ENCODE measurements at places on chromosomes 16 and 17.

DNA sequence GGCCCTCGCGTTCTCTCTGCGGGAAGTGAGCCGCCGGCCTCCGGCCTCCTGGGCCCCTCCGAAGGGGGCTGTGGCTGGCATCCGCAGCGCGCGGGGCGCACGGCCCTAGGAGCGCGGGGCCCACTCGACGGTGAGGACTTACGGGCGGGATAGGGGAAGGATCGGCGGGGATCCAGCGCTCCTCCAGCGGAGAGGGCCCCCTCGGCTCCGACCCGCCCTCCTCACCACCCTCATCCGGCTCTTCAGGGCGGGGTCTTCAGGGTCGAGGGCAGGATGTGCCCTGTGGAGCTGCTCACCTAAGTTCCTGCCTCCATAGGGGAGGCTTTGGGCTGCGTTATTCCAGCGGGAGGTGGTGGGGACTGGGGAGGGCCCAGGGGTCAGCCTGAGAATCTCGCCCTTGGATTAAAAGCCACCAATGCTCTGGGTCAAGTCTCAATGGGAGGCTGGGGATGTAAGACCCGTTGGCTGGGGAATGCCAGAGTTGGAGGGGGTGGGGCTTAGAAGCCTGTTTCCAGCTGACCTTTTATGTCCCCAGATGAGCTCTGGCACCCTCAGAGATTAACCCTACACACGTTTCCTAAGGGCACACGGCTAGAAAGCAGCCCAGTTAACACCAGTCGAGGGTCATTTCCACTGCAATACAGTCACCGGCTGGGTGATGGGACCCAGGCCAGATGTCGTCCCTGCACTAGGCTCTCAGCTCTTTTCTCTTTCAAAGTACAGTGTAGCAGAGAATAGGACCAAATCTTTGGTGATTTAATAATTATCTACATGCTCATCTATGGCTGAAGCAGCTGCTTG is 13.4 kb downstream of the TBX2 start:
- DNase-seq, result no peak

DNA sequence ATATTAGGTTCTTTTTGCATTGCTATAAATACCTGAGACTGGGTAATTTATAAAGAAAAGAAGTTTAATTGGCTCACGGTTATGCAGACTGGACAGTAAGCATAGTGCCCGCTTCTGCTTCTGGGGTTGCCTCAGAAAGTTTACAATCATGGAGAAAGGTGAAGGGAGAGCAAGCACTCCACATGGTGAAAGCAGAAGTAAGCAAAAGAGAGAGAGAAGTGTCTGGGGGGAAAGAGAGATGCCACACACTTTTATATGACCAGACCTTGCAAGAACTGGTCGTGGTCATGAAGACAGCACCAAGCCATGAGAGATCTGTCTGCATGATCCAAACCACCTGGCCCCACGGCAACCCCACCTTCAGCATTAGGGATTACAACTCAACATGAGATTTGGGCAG is 45.4 kb downstream of the KCNJ16 start:
- no peak for DNase-seq

DNA sequence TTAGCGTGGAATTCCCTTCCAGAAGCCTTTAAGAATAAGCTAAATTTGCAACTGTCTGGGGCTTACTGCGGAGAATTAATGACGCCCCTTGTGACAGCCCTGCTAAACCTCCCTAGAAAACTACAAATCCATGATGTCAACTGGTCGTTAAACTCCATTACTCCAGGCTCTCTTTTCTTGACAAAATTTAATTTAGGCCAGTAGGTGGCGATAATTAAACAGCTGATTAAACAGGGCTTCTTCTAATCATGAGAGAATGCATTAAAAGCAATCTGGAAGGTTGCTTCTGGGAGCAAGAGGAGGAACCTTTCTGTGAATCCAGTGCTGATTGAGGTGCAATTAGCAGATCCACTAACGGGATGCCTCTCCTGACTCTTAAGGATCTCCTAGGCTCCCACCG is 8.1 kb upstream of the NLRP1 start:
- DNase-seq, result no peak

- no peak for DNase-seq
Observed at GRCh38 chr16:11107780-11108465, 148.1 kb downstream of the SOCS1 start.
